Cardiac muscle cell (in vitro differentiated cells and primary cell): ENCODE measurements at places on chromosomes 16 and 17. TPM values are rescaled to one million over a fixed set of nuclear protein-coding genes. Genes with fewer than 3 reads are reported as not detected.

GRCh38 chr17:65532101-65532890, 29.2 kb downstream of the AXIN2 start:
- DNase-seq = no peak

- no peak for DNase-seq
These were observed 1735.3 kb downstream of the TP53TG3F start for GRCh38 chr16:35194681-35195080.

- DNase-seq = no peak
These were observed 26.8 kb downstream of the ENDOV start for GRCh38 chr17:80441598-80442322.

DNA sequence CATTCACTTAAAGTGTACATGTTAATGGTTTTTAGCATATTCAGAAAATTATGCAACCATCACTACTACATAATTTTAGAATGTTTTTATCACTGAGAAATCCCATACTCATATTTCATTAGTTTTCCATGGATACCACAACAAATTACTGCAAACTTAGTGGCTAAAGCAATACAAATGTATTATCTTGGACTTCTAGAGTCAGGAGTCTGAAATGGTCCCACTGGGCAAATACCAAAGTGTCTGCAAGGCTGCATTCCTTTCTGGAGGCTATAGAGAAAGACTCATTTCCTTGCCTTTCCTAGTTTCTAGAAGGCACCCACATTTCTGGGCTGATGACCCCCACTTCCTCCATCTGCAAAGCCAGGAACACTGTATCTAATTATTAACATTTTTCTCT, 16.9 kb upstream of the GNAO1 start:
- no peak for DNase-seq

The C17orf67 gene
- total RNA-seq = 0.32 and 0.74 TPM in 2 replicates

- DNase-seq = no peak
These were observed 2.6 kb downstream of the SLC5A2 start for GRCh38 chr16:31485571-31485970.

GRCh38 chr16:12754824-12755543, 48.7 kb downstream of the CPPED1 start:
- no peak for DNase-seq

DNA sequence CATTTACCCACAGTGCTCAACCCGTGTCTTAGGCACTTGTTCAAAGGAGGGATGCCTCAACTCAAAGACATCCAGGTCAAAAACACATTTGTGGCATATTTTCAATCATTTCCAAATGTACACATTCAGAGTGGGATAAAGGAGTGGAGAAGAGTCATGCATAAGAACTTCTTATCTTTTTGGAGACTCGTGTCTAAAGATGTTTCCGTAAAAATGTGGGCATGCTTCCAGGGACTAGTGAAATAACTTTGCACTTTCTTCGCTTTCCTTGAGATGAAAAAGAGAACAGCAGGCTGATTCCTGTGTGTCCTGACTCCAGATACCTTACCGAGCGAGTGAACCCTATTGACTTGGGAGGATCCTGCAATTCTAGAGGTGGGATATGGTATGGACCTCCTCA, 256.6 kb upstream of the KCNJ16 start:
- DNase-seq = no peak

DNA sequence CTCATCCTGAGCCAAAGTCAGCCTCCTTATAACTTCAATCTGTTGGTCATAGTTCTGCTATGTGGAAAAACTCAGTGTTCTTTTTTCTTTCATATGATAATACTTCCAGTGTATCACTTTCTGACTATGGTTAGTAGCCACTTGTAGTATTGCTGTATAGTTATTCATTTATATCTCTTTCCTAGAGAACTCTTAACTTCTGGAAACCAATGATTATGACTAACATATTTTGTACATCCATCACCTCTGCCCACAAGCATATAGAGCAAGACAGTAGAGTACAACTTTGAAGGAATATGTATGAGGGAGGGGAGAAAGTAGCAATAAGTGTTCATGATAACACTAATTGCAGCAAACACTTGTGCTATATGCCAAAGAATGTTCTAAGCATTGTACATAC, 38.6 kb downstream of the COX10 start:
- no peak for DNase-seq

DNA sequence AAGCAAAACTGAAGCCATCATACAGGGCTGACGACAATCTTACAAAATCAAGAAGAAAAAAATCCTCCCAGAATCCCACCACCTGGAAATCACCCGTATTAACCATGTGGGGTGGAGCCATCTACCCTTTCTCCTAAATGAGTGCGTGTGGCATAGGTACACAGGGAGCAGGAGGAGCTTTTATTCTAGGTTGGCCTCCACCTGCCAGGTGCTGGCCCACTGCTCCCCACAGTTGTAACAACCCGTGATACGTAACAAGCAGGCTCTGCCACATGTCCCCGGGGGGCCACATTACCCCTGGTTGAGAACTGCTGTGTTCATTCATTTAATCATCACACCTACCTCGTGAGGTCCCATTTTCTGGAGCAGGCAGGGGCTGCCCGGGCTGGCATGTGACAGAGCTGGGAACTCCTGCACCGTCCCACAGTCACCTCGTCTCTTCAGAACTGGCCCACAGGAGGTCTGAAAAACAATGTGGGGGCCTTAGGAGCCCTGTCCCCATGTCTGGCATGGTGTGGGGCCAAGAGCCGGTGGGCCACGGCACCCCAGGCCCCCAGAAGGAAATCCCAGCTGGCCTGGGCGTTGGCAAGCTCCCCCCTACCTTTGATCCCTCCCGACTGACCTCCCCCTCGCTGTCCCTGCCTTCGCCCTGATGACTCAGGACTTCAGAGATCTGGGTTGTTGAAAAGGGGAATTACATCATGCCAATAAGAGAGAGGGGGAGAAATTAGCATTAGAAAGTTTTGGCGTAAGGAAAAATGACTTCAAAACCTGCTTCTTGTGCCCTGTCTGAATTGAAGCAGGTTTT, 12.9 kb downstream of the CMIP start:
- no peak for DNase-seq

The FTO gene
- 90.6 and 93.8 TPM in 2 replicates for total RNA-seq

- peak; percentile 62 for DNase-seq
These were observed 69.0 kb downstream of the CHD9 start for GRCh38 chr16:53123747-53124146.

The PHB1 gene
- 134 and 215 TPM in 2 replicates for total RNA-seq

GRCh38 chr17:60959696-60960095, 282.0 kb downstream of the BCAS3 start:
- no peak for DNase-seq

- DNase-seq = no peak
These were observed 26.6 kb downstream of the GNGT2 start for GRCh38 chr17:49183801-49184200.

GRCh38 chr17:35898283-35899070, 18.3 kb upstream of the CCL5 start:
- no peak for DNase-seq
